ENCODE measurements at places on chromosomes 2 and 18.

DNA sequence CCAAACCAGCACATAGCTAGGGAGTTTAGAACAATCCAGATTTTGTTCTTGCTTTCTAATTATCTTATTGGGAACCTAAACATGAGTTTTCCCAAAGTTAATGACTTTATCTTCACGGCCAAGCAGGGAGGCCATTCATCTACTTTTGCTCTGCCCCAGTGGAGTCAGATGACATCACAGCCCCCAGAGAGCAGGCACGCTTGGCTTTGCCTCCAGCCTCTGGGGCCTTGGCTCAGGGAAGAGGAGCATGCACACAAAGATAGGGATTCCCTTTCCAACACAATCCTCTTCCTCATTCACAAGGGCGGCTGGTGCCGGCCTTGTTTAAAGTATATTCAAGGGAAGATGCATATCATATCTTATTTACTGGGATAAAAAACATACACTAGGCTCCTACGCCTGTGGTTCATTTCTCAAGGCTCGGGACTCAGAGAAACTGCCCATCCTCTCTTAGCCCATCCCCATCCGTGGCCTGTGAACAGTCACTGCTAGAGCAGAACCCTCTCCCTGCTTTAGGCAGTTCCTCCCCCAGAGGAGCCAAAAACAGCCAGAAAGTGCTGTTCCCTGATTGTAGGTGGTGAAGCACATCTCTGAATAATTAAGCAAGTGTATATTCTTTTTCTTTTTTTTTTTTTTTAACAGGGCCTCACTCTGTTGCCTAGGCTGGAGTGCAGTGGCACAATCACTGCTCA lies 21.2 kb downstream of the TGFA start:
- no peak for DNase-seq

- no peak for DNase-seq
These were observed 87.0 kb downstream of the SPHKAP start for GRCh38 chr2:228094377-228094921.

DNA sequence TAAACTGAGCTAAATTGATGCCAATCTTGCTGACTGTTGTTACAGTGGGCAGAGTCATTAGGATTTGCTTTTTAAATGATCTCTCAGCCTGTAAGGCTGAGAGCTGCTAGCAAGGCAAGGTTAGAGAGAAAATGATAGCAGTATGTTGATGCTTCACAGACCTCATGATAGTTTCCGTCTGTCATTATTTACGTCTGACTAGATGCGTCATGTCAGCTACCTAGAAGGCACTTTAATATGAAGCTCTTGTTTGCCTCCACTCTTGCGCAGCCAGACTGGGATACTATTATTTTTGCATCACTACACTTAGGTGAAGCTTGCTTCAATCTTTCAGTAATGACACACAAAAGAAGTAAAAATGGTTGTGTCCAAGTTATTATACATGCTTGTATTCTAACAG lies 313.8 kb downstream of the LNPK start:
- no peak for DNase-seq

DNA sequence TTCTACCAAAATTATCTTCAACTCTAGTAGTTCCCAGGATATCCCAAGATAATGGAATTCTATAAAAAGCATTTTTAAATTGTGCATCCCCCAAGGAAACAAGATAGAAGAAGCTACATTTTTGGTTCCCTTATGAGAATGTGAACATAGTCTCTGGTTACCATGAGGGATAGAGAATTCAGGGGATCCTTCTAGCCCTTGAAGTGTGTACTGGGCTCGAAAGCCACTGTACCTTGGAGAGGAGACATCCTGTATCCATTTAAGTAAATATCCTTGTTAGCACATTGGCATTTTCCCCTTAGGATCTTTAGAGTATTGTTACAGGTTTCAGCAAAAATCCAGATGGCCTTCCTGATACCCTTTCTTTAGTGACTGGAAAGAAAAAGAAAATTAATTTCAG lies 228.5 kb downstream of the RTP5 start:
- DNase-seq: no peak

DNA sequence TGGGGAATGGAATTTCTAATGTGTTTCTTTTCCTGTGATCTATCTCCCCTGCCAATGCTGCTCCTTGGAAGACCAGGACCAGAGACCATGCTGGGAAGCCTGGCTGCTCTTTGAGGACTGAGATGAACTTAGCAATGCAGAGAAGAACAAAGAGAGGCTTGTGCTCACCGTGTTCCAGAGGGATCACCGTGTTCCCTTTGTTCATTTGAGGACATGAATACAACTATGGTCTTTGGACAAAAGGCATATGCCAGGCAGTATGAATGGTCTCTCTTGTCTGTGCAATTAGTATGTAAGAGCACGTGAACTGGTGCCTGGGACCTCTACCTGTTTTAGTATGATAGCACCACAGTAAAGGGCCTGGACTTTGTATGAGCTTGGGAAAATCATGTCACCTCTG lies 139.9 kb downstream of the TDRD15 start:
- DNase-seq: no peak

- DNase-seq: no peak
These were observed 14.7 kb upstream of the ARHGAP25 start for GRCh38 chr2:68719912-68720311.

- DNase-seq: no peak
These were observed 289.8 kb downstream of the RAD51AP2 start for GRCh38 chr2:17228461-17228860.

DNA sequence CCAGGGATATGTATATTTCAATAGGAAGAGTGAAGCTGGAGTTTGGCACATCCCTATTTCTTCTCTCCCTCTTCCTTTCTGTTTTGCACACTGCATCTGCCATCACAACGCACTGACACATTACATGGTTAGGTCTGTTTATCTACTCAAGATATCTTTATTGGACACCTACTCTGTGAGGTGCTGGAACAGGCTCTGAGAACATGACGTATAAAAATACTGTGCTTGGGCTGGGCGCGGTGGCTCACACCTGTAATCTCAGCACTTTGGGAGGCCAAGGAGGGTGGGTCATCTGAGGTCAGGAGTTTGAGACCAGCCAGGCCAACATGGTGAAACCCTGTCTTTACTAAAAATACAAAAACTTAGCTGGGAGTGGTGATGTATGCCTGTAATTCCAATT lies 653.3 kb downstream of the SLC4A3 start:
- DNase-seq: no peak

DNA sequence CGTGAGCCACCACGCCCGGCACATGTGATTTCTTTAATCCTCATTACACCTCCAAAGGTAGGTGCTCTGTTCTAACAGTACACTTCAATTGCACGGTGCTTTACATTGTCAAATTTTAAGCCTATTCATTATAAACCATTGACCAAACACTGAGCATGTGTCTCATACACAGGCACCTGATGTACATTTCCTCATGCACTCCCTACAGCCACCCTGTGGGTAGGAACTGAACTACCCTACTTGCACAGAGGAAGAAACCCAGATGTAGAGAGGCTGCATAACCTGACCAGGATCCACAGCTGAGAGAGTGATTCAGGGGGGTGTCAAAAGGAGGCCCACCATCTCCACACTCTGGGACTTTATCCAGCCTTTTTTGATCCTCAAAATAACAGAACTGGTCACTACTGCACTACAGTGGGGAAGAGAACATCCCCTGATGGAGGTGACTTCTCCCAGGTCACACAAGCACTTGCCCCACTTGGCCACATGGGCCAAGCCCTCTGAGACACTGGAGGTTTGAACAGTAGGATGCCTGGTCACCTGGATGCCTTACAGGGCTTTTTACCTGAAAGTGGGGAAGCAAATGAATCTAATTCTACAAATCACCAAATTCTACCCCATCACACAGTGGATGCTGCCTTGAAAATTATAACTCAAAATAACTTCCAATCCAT lies 6.9 kb upstream of the DPYSL5 start:
- DNase-seq: no peak

Measured in progenitor cell of endocrine pancreas (in vitro differentiated cells).